ENCODE measurements at places on chromosomes 6 and 20.
A peak's percentile ranks its signal among the peaks of the same experiment; 100 is the strongest.

DNA sequence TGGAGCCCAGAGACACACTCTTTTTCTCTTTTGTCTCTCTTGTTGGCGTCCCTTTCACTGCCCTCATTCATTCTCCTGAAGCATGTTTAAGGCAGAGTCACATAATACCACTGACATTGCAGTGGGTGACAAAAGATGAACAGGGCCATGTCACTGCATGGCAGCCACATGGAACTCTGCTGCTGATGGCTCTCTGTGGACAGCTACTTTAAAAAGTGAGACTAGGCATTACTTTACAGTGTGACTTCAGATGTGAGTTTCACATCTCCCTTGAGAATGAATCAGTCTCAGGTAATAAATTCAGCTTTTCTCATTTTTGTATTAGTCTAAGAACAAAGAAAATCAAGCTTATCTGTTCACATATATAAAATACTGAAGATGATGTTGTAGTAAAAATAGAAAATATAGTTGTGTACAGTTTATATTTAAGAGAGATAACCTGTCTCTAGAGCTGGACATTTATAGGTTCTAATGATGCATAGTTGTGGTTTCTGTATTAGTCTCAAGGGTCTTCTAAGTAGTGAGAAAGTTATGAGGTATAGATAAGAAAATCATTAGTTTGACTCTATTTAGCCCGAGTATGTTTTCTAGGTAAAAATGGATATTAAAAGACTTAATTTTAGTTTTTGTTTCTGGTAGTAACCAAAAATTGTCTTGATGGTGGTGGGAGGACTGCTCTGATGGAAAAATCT, 6.1 kb downstream of the MRS2 start:
- DNase-seq = no peak

- peak; percentile 35 for DNase-seq
These were observed 4.8 kb downstream of the LRP11 start for GRCh38 chr6:149859368-149859767.

DNA sequence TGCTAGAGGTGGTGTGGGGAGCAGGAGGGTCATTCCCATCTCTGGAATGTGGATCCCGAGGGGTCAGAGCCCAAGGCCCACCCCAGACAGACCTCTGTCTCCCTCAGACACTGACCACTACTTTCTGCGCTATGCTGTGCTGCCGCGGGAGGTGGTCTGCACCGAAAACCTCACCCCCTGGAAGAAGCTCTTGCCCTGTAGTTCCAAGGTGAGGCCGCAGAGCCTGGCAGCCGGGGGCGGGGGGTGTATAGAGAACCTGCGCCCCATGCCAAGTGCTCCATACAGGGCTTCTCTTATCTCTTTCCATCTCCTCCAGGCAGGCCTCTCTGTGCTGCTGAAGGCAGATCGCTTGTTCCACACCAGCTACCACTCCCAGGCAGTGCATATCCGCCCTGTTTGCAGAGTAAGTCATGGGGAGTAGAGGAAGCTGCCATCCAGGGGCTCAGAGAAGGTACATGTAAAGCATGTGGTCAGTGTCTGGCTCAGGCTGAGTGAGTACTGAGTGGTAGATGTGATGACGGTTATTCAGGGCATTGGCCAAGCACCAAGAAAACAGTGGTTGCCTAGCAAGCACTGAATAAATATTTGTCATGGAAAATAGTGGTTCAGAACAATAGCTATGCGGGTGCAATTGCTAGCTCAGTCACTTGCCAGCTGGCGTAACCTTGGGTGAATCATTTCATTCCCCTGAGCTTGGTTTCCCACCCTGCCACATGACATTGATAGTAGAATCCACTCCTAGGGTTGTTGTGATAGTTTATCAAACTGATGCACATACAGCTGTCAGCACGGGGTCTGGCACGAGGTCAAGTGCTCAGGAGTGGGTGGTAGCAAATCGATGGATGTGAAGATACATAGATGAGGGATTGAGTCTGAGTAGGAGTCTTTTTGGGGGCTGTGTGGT, 3.5 kb downstream of the PIGT start:
- peak; percentile 99 for DNase-seq

DNA sequence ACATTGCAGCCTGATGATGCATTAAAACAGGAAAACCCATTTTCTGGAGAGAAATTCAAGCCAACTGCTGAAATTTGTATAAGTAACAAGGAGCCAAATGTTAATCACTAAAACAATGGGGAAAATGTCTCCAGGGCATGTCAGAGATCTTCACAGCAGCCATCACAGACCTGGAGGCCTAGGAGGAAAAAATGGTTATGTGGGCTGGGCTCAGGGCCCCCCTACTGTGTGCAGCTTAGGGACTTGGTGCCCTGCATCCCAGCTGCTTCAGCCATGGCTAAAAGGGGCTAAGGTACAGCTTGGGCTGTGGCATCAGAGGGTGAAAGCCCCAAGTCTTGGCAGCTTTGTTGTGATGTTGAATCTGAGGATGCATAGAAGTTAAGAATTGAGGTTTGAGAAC, 479.8 kb downstream of the BCKDHB start:
- no peak for DNase-seq

DNA sequence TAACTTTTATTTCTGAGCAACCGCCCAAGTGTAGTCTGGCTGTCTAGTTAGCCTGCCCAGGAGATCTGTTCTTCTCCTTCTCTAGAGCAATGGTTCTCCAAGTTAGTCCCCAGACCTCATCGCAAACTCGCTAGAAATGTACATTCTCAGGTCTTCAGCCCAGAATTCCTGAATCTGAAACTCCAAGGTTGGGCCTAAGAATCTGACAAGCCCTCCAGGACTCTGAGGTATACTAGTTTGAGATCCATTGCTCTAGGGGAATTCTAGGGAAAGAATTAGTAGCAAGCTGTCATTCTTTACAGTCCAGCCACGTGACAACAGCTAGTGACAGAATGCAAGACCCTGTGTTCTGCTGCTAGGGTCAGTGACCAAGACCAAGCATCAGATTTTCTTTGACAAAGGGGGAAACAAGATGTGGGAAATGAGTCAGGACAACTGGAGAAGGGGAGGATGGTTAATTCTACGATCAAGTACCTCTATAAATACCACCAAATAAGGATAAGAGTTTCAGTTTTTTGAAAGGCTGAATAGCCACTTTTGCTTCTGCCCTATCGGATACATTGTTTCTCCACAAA, 5.8 kb downstream of the UBE2V1 start:
- DNase-seq = no peak

- no peak for DNase-seq
These were observed 2.8 kb downstream of the EZR start for GRCh38 chr6:158816329-158816728.
